ENCODE measurements at places on chromosomes 4 and X.

DNA sequence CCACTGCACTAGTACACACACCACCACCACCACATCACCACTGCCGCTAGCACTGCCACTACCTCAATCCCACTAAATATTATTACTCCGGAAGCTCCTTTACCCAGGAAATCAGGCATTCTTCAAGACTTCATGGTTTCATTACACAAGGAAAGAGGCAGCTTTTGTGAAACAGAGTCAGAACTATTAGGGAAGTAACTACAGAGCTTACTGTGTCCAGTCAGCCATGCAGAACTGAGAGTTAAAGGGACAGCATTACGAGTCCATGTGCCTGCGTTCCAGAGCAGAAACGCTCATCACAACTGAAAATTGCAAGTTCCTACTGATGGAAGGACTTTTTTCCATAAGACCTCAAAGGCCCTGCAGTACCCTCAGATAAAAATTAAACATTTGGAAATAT lies 103.2 kb upstream of the FRG1 start:
- no peak for DNase-seq

DNA sequence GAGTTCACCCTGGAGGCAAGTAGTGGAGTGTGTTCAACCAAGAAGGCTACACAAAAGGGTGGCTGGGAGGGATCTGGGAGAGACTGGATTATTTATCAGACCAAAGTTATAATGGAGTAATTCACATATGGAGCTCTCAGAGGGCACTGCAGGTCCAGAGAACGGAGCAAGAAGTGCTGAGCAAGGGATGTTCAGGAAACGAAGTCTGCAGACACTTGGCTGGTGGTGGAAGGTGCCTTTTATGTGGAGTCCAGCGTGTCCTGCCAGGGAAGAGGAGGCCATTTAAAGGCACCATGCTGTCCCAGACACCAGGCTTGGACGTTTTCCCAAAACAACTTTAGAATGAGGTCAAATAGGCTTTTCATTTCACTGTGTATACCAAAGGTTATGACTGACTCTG lies 130.1 kb downstream of the CEP135 start:
- DNase-seq = no peak

DNA sequence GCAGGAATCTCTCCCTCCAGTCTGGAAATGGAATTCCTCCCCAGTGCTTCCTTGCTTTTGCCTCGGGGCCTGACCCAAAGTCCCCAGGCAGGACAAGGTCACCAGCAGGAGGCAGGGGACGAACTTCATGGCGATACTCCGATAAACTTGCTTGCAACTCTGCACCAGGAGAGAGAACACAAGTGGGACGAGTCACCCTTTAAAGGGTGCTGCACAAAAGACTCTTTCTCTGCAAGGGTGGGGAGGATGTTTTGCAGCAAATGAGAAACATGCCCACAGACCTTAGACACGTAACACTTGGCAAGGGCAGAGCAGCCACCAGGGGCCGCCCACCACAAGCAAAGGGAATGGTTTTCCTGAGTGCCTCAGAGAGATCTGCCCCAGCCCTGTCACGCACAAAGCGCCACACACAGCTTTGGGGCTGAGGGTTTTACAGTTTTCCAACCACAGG lies at the start of gene FGFBP2:
Gene FGFBP2 (minus strand): TSS at position 175 of the 451 bp plus-strand sequence. CDS start 46 bp downstream, at position 129.
- DNase-seq = peak; percentile 58

GRCh38 chr4:134628066-134628465 lies 426.5 kb upstream of the PABPC4L start:
- peak; percentile 59 for DNase-seq

GRCh38 chrX:72027024-72027913 lies 104.4 kb downstream of the RTL5 start:
- peak; percentile 31 for DNase-seq

GRCh38 chr4:13893211-13893610 lies 265.7 kb upstream of the BOD1L1 start:
- peak; percentile 46 for DNase-seq

DNA sequence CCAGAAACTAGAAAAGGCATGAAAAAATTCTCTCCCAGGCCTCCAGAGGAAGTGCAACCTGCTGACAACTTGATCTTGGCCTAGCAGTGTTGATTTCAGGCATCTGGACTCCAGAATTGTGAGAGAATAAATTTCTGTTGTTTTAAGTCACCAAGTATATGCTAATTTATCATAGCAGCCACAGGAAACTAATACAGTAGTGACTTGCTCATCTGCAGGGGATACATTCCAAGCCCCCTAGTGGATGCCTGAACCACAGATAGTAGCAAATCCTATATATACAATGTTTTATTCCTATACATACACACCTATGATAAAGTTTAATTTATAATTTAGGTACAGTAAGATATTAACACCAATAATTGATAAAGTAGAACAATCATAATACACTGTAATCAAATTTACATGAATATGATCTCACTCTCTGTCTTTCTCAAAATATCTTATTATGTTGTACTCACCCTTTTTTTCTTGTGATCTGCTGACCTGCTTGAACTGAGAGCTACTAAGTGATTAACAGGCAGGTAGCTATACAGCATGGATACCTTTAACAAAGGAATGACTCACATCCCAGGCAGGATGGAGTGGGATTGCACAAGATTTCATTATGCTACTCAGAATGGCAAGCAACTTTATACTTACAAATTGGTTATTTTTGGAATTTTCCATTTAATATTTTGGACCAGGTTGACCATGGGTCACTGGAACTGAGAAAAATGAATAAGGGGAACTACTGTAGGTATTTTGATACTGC lies 501.1 kb downstream of the KCNIP4 start:
- DNase-seq = no peak

DNA sequence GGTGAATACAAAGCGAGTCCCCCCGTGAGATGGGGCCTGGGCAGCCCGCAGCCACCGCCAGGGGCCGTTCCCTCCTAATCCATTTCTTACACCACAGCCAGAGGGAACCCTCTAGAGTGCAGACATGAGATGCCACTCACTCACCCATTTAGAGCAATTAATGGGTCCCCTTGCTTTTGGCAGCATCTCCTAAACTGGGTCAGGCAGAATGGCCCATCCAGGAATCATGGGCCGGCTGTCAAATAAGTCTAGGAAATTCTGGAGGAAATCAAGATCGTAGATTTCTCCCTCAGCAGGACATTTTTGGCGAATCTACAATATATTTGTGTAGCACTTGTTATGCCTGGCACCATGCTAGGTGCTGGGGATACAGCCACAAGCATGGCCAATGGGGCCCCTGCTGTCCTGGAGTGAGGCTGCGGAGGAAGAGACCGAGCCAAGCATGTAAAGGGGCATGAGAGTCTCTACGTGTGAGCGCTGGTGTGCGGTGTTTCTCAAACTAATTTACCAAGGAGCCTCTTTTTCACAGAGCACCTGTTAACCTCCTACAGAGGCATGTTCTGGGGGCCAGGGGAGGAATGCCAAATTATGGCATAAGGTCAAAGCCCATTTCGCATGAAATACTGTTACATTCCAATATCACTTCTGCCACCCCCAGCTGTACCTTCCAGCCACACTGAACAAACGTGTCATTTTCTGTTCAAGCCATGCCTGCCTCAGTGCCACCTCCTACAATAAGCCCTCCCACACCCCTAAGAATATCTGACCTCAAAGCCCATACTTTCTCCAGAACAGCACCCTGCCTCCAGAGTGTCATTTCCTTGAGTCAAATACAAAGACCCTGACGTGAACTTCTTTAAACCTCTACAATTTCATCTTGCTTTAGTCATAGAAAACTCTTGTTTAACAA lies 28.1 kb upstream of the JAKMIP1 start:
- no peak for DNase-seq

DNA sequence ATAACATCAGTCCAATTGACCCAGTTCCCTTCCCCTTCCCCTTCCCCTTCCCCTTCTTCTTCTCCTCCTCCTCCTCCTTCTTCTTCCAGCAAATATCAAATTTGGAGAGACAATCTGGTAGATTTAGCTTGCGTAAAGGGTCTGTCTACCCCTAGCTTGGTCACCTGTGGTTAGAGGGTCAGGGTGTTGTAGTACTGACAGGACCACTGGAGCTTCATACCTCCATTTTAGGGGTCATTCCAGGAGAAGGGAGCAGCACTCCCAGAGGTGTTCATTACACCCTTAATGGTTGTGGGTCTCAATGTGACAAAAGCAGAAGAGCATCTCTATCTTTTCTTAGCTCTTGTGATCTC lies 3.7 kb upstream of the FGB start:
- DNase-seq = no peak

DNA sequence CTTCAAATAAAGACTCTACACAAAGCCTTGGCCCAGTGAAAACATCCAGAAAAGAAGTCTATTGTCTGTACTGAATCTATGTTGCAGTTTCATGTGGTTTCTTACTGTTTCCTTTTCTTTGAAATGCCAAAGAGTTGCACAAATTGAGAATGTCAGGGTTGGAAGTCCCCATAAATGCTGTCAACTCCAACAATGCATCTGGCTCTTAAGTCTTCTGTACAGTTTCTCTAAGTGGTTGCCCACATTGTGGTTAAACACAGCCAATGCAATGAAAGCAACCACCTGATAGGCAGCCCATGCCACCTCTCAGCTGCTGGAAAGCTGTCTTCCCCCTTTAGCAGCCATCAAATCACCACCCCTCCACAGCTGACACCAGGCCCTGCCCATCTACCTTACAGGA lies 67.2 kb upstream of the C1GALT1C1 start:
- DNase-seq = no peak

DNA sequence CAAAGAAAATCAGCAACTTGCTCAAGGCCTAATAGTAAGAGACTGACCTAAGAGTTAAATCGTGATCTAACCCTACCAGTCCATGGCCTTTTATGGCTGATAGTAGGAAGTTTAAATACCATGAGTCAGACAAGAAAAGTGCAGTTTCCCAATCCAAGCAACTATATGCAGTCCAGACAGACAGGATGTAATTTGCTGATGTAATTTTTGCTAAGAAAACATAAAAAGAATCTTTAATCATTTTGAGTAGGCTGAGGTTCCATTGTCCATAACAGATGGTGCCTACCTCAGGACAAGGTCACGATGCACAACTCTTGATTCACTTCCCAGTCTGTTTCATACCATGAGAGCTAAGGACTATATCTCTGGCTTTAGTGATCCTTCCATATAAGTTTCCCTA lies 317.5 kb upstream of the GRIA3 start:
- DNase-seq = peak; percentile 92

DNA sequence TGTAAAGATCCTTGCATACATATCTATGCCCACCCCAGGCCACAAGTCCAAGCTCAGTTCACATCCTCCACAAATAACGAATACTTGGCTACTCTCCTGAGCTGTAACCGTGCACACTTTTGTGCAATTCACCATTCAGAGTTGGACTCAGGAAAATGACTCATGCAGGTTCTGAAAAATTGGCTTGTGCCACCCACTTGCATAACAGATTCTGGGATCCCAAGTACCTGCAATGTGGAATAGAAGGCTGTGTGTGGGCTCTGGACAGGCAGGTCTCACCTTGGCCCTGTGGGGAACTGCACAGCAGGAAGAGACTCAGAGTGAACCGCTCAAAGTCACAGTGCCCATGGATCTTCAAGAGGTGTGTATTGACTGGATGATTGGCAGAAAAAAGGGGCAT lies 502.7 kb downstream of the PACRGL start:
- no peak for DNase-seq
